ENCODE measurements at places on chromosomes 7 and 10. TPM values are rescaled to one million over a fixed set of nuclear protein-coding genes. Genes with fewer than 3 reads are reported as not detected.

- no peak for DNase-seq
These were observed 177.6 kb upstream of the MEOX2 start for GRCh38 chr7:15863951-15864625.

- DNase-seq: no peak
These were observed 31.9 kb downstream of the ARL4A start for GRCh38 chr7:12719141-12719919.

- no peak for DNase-seq
These were observed 49.4 kb upstream of the SUN1 start for GRCh38 chr7:782718-783449.

DNA sequence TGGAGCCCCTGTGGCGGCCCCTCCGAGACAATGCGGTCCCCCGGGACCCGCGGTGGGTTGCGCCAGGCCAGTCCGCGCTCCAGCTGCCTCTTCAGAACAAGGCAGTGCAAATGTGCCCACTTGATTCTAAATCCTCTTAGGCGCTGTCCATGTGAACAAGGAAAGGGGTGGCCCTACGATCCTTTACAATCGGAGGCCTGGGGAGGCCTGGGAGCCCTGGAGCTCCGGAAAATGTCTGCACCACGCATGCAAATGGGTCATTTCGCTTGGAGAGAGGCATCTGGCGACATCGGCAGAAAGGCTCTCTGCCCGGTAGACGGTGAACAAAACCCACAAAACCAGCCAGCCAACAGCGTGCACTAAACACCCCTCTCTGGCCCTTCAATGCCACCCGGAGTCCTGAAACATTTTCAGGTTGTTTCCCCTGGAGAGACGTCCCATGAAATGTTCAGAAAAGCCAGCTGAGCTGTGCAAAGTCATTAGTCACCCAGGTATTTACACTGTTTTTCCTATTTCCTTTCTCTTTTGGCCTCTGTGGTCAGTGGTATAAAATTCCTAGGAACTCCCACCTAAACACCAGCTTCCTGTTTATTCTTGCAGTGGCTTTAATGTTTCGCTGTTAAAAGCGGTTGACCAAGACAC is 102.8 kb upstream of the ZNF438 start:
- DNase-seq: peak; percentile 50

GRCh38 chr7:25996006-25996408 is 156.0 kb upstream of the NFE2L3 start:
- DNase-seq: no peak

GRCh38 chr10:16902606-16903005 is 85.4 kb upstream of the RSU1 start:
- DNase-seq: no peak

GRCh38 chr10:87862679-87863052 is 667 bp downstream of the KLLN start:
- DNase-seq: no peak

DNA sequence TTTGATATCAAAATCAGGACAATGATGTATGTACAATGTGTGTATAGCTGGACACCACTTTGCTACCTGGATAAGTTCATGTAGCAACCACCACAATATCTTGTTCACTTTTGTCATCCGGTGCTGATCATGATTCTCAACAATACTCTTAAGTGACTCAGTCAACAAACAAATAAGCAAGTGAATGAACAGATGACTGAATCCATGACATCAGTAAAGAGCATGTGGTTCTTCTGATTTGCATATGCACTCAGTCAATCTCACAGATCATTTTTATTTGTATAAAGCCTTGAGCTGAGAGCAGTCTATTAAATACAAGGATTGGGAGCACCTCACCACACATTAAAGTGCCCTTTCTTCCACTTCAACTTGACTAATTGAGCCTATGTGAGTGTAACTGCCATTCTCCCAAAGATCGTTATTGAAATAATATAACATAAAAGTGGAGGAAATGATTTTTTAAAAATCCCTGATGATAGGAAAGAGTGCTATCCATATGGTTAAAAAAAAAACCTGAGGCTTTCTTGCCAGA is 69.5 kb downstream of the NPSR1 start:
- no peak for DNase-seq

DNA sequence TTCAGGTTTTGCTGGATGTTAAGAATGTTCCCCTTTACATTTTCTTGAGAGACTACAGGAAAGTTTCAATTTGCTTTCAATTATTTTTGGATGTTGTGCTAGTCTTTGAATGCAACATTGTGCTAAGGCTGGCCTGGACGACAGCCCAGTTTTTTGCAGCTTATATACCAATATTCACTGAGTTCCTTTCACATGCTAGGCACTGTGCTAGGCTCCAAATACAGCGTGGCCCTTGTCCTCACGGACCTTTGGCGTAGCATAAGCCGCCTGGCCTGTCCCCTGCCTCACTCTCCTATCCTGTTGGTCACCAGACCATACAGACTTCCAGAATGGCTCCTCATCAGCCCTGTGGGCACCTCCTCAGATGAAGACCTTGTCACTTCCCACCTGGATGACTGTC is 19.5 kb upstream of the HSPA12A start:
- DNase-seq: no peak

DNA sequence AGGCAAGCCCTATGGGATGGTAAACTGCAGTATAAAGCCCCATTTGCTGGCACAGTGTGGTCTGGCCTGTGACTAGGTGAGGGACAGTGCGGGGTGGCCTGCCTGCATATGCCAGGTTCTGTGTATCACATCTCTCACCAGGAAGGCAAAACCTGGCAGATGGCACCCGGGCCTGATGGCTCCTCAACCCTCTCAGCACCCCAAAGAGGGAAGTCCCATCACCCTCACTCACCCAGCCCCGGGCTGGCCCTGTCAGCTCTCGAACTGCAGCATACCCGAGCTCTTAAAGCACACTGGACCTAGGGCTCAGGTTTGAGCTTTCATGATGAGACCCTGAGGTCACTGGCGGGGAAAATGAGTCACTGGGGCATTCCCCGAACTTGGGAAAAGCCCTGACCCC is 130.5 kb downstream of the LHPP start:
- DNase-seq: no peak

The ACSM6 gene
- total RNA-seq: 0.56 TPM

The ANKRD30A gene
- total RNA-seq: 0.13 TPM

The BLNK gene
- 35.5 TPM for total RNA-seq

Data from thyroid gland (tissue), 4 donors.